WTC11 (cell line): ENCODE measurements at places on chromosomes 4 and X.
A peak's percentile ranks its signal among the peaks of the same experiment; 100 is the strongest.

DNA sequence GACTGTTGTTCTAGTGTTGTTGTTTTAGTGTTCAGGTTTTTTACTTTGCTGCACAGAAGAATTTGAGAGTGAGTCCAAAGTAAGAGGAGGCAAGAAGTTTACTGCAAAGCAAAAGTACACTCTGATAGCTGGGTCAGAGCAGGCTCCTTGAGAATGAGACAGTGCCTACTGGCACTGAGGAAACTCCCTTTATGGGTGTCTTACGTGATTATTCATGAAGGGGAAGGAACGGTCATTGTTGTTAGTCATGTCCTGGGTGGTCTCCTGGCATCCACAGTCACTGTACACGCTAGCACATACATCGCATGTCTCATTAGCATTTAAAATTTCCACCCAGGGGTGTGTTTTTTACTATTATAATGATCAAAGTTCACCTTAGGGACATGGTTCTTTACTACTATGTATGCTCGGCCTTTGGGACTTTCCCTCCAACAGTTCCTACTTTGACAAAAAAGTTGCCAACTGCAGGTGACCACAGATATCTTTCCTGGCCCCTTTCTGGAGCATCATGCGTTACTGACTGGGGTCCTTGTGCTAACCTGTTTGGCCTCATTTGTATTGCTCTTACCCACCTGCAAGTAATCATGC lies 688.9 kb upstream of the AMOT start:
- no peak for DNase-seq

DNA sequence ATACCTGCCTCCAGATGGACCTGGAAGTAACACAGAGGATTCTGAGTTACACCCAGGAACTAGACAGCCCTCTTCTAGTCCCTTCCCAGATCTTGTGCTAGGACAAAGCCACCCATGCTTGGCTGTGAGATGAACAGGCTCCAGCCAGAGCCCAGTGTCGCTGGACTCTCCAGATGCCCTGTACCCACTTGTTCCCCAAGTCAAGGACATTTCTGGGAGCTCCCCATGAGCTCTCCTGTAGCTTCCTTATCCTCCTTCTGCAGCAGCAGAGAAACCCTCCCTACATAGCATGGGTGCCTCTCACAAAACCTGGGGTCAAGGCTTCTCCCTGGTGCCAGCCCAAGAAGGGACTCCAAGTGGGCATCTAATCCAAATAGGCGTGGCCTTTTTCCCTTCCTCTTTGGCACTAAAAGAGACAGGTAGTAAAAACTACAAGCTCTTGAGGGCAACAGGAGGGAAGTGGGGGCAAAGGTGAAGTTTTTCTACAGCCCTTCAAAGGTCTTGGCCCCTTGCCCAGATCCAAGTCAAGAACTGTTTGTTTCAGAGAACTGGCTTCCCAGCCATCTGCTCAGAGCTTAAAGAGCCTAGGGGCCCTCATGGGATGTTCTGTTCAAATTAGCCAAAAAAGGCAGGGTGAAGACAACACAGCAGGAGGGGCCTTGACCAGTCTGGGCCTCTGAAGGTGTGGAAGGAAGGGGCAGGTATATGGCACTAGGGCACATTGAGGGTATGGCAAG lies 8.5 kb upstream of the ERCC6L start:
- no peak for DNase-seq

GRCh38 chrX:111035991-111036390 lies 60.0 kb upstream of the PAK3 start:
- DNase-seq, result no peak

DNA sequence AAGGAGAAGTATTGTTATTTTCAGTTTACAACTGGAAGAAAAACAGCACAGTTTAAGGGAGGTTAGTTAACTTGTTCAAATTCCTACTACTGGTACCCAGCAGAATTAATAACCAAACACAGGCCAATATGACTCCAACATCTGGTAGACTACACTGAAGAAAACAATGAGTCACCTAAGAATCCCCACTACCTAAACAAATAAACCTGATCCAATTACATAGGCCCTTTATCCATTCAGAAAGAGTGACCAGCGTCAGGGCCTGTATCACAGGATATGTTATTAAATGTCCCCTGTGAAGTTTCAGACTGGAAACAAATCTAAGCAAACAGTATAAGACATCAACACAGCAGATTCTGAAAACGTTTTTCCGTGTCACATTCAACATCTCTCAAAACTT lies 492.5 kb upstream of the INTU start:
- no peak for DNase-seq

DNA sequence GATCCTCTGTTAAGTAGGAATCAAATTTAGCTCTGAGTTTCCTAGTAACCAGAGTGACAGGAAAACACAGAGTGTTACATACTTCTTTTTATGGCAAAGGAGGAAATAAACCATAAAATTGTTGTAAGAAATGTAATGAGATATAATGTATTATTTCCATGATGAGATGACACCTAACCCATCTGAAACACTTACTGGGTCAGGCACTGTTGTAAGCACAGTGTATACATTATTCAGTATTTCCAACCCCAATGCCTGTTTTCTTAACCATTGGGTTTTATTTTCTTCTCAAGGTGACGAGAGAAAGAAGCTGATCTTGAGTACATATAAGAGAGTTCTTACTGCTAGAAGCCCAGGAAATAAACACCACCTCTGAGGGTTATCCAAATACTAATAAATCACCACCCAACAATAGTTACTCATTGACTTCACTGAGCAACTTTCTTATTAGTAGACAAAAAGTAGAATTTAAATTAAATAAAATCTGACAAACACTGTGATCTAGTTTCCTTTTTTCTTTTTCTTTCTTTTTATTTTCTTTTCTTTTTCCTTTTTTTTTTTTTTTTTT lies 4.2 kb upstream of the ENAM start:
- DNase-seq, result no peak

DNA sequence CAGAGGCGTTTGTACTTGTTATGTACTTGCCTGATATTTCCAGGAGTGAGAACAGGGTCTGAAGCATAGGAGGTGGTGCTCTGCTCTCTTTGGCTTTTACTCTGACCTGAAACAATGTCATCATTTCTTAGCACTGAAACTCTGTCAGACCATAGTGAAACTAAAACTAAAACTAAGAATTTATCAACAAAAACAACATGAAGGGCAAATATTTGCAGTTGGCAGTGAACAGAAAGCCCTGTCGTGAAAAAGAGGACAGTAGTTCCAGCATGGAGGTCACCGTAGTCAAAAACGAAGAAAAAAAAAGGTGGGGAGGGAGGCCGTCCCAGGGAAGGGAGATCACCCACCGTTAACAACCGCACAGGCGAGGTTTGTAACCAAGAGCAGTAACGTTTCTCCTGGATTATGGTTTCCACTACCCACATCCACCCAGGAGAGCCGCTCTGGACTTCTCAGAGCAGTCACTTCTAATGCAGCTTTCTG lies 97.5 kb downstream of the ANK2 start:
- no peak for DNase-seq

- no peak for DNase-seq
Measured at GRCh38 chrX:45309096-45309495, 108.4 kb upstream of the DIPK2B start.

DNA sequence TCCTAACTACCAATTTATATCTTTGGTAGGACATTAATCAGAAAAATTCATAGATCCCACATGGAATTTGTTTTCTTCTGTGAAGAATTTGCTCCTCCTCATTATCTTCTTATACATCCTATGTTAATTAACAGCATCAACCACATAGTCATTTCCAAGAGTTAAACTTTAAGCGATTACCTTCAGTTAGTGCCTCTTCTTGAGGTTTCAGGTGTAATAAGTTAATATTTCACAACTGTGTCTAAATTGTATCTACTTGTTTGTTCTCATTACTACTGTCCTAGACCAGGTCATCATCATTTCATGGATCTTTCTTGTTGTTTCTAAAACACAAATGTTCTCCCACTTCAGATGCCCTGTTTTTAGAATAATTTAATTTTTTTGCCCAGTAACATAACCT lies 457.9 kb downstream of the FAT4 start:
- no peak for DNase-seq

DNA sequence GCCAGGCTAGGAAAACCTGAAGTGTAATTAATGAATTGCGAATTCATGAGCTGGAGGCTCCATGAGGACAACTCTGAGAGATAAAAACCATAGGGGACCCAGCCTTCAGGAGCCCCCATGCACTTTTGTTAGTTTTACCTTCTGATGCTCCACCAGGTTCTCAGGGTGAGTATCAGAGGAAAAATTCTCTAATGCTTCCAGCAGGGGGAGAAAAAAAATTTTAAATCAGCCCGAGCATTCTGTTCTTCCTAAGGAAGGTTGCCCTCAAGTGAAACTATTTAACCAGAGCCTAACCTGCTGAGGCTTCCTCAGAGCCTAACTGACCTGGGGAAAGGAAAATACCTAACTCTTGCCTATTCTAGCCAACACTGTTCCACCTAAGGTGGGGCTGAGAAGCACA lies 552.6 kb downstream of the PPARGC1A start:
- no peak for DNase-seq

DNA sequence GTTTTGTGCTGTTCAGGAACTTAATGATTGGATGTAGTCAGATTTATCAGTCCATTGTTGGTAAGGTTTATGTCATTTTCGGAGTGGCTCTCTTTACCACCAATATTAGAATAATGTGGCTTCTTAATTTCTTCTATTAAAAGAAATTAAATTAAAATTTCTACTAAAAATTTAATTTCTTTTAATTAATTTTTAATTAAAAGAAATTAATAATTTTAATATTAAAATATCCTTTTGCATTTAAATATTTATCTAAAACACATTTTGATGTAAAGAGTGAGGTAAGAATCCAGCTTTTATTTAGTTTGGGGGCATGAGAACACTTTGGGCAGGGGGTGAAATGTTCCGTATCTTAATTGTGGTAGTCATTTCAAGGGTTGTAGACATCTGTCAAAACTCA lies 15.7 kb upstream of the UFSP2 start:
- no peak for DNase-seq

- no peak for DNase-seq
Measured at GRCh38 chr4:66613591-66613990, 931.7 kb downstream of the CENPC start.

DNA sequence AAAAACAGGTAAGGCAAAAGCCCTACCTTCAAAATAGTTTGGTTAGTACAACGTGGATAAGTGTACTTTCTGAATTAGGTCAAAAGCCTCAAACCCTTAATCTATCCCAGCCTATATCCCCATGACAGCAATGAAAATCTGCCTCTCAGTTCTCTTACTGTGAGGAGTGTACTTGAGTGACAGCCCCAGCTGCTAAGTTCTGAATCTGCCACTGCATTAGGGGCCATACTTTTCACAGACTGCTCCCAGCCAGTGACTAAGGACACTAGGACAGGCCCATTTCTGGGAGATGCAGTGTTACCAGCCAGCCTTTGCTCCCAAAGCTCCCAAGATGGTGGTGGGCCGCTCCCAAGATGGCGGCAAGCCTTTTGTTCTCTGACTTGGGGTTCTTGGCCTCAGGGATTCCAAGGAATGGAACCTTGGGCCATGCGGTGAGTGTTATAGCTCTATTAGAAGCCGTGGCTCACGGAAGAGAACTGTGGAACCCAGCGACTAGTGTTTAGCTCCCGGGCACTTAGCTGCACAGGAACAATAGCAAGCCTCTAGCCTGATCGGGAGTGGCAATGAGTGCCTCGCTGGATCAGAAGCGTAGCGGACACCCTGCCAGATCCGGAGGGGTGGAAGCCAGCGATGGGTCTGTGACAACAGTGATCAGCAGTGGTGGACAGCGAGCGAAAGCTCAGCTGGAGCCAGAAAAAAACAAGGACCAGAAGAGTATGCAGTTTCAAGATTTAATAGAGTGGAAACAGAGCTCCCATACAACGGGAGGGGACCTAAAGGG lies 175.6 kb upstream of the NRK start:
- no peak for DNase-seq

DNA sequence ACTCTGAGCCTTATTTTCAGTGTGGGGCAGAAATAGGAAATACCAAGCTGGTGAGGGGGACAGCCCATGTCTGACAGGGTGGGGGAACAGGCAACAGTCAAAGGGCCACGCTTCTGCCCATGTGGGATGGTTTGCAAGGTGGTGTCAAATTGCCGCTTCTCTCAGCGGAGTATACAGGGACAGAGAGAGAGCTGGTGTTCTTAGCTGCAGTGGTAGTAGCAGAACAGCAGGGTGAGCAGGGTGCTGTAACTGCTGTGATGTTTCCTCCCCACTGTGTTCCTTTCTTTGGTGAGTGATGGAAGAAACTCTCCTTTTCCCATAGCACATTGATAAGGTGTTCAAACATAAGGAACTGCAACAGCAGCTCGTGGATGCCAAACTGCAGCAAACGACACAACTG lies 37.9 kb downstream of the RBBP7 start:
- DNase-seq, result no peak

- DNase-seq, result no peak
Measured at GRCh38 chrX:1657367-1658070, 42.7 kb downstream of the ASMT start.

DNA sequence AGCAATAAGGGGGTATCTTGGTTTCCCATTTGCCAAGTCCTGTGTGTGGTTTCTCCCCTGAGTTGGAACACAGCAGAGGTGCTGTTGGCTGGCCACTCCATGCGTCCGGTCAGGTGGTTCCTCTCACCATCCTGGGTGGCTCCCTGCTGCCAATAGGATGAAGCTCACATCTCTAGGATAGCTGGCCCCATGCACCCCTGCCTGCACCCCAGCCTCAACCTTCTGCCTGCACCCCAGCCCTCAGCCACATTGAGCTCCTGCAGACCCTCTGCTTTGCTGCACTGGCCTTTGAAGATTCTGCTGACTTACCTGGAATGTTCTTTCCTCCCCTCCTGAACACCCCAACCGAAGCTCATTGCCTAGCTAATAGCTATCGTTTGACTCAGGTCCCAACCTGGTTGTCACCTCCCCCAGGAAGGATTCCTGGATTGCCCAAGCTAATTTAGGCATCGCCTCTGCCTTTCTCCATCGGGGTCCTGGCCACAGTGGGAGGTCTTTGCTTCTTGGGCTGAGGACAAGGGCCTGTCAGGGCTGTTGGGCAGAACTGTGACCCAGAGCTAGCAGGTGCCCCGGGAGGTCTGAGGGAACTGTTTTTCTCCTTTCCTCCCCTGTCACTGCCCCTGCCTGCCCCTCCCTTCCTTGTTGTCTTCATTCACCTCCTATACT lies 36.6 kb upstream of the GRPEL1 start:
- no peak for DNase-seq

DNA sequence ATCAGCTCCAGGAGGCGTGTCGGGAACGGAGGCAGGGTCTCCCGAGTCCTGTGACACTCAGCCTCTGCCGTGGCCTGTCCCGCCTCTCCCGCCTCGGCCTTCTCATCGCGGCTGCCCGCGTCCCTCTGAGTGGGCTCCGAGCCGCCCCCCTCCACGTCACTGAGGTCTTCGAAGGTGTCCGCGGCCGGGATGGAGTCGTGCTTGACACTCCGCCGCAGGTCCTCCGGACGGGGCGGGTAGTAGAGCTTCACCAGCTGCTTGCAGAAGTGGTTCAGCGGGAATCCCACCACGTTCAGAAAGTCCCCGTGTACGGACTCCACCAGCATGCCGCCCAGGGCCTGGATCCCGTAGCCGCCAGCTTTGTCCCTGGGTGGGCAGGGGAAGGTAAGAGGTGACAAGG lies 25.0 kb downstream of the ASMTL start:
- DNase-seq, result peak; percentile 8

GRCh38 chr4:52684896-52685295 lies 25.8 kb upstream of the USP46 start:
- DNase-seq, result no peak

GRCh38 chr4:154314248-154314647 lies 177.4 kb downstream of the DCHS2 start:
- DNase-seq, result no peak
